ENCODE measurements at places on chromosomes 4 and X.

GRCh38 chrX:68646421-68646820 lies 1.0 kb upstream of the STARD8 start:
- no peak for DNase-seq

GRCh38 chr4:106615410-106615945 lies 246.9 kb upstream of the GIMD1 start:
- DNase-seq: no peak

GRCh38 chr4:159360549-159360948 lies 257.7 kb downstream of the RAPGEF2 start:
- no peak for DNase-seq

- DNase-seq: no peak
Measured at GRCh38 chr4:187204389-187204918, 480.8 kb upstream of the FAT1 start.

DNA sequence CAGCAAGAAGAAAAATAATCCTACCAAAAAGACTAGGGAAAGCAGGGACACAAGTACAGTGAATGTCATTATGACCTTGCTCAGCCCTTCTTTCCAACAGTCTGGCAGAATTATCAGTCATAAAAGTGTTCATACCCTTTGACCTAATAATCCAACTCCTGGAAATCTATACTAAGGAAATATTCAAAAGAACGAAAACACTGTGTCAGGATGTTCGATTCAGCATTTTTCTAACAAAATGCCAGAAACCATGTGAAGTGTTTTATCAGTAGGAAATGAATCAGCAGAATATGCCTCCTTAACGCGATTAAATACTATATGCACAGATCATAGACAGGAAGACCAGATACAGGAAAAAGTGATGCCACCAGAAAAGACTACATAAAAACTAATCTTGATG lies 16.2 kb upstream of the S100G start:
- no peak for DNase-seq

DNA sequence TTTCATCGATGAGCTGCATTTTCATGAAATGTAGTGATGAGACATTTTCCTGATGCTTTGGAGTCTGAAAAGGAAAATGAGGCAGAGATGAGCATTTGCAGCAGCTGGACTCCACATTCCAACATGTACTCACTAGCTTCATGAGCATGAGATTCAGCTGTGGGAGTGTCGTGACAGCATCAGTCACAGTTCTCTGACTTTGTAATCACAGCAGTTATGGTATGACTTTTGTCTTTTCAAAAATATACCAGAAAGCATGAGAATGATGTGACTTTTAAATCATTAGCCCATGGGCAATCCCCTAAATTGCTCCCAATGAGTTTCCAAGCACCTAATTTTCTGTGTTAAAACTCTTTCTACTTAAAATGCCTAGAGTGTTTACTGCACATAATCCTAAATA lies 18.3 kb upstream of the MSL3 start:
- DNase-seq: no peak

GRCh38 chr4:152880263-152880662 lies 55.9 kb upstream of the FHDC1 start:
- no peak for DNase-seq

DNA sequence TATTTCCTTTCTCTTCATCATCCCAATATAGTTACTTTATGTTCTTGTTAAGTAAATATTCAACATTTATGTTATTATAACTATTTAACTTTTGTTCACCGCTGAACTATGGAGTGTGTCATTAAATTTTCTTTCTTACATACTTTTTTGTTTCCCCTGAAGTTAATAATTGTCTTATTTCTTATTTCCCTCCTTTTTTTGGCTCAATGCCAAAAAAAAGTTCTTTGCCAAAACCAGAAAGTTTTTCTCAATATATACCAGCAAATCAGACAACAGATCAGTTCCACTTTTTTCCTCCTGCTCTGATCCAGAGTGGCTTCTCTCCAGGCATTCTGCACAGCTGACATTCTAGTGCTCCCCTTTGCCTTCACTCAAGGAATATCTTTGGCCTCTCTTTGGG lies 187.0 kb upstream of the PPARGC1A start:
- DNase-seq: no peak

GRCh38 chrX:71106427-71106826 lies at the start of gene CXorf65:
TSS of gene CXorf65 (minus strand) at chrX:71106740. CDS start at chrX:71106556, 184 bp downstream.
- no peak for DNase-seq

- DNase-seq: no peak
Measured at GRCh38 chr4:26035921-26036320, 121.9 kb downstream of the SMIM20 start.

DNA sequence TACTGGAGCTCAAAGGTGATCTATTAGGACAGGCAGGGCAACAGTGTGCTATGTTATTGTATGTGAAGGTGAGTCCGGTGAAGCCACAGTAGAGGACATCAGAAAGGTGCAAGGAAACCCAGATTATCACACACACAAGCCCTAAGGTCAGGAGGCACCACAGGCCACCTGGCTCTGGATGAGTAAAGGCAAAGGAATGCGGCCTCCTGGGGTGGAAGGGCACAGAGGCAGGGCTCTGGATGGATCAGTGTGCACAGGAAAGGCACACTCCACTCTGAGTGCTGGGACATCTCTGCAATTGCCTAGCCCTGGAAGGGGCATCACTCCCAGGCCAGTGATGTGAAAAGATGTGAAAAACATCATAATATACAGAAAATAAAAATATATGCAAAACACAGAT lies 683.5 kb downstream of the TRIML1 start:
- no peak for DNase-seq

GRCh38 chr4:20623939-20624338 lies 76.3 kb upstream of the PACRGL start:
- no peak for DNase-seq

DNA sequence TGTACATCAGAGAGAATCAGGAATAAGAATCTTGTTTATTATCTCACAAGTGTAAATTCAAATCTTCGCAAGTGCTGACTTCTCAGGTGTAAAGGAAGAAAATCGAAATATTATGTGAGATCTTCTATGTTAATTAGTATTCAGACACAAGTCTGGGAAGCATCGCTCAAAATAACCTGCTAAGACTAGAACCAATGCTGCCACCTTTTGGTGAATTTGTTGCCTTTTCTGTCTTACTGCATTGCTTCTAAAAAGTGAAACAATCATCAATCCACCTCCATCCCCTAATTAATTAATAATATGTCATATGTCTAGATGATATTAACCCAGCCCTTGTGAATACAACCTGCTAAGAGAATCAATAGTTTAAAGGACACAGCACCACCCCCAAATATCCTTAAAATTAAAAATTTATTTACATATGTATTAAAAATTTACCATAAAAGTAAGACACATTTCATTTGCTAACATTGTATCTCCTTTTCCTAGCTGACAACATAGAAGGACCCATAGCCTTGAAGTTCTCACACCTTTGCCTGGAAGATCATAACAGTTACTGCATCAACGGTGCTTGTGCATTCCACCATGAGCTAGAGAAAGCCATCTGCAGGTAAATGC lies 3.5 kb downstream of the EPGN start:
- no peak for DNase-seq

DNA sequence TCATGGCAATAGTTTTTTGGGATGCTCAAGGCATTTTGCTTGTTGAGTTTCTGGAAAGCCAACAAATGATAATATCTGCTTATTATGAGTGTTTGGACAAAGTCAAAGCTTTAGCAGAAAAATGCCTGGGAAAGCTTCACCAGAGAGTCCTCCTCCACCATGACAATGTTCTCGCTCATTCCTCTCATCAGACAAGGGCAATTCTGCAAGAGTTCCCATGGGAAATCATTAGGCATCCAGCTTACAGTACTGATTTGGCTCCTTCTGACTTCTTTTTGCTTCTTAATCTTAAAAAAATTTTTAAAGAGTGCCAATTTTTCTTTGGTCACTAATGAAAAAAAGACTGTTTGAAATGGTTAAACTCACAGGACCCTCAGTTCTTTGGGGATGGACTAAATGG lies 136.3 kb downstream of the UBE2K start:
- DNase-seq: no peak

GRCh38 chr4:66602622-66603021 lies 932.3 kb upstream of the EPHA5 start:
- no peak for DNase-seq

DNA sequence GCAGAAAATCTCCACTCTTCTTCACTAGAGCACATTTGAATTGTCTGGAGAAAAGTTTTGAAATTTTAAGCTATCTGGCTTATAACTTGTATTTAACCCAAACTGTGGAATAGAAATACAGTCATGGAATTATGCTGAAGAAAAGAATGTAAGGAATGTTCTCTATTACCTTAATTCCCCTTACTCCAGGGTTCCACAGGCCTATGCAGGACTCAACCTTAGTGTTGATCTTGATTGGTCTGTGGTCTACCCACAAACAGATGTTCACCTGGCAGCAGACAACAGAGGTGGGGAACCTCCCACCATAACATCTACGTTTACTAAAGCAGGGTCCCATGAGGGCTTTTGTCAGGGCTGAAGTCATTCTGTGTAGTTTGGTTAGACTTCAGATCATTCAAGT lies 189.3 kb upstream of the GPRIN3 start:
- DNase-seq: no peak

DNA sequence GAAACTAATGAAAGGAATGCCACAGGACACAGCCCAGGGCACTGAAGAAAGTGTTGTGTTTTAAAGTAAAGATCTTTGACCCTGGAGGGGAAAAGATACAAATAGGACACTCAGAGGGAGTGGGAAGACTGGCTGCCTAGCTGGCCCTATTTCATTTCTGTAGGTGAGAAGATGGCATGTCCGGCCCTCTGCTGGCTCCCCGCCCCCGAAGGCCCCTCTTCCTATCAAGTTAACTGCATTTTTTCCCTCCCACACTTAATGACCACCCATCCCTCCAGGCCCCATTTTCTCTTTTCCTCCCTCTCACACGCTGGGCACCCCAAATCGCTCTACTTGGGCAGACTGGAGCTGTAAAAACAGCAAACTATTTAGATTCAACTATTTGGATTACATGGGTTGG lies 5.5 kb upstream of the TRIM75 start:
- no peak for DNase-seq

GRCh38 chr4:48899950-48900349 lies 6.6 kb downstream of the OCIAD2 start:
- DNase-seq: no peak
